ENCODE measurements at places on chromosomes 5 and 9.
A peak's percentile ranks its signal among the peaks of the same experiment; 100 is the strongest.

DNA sequence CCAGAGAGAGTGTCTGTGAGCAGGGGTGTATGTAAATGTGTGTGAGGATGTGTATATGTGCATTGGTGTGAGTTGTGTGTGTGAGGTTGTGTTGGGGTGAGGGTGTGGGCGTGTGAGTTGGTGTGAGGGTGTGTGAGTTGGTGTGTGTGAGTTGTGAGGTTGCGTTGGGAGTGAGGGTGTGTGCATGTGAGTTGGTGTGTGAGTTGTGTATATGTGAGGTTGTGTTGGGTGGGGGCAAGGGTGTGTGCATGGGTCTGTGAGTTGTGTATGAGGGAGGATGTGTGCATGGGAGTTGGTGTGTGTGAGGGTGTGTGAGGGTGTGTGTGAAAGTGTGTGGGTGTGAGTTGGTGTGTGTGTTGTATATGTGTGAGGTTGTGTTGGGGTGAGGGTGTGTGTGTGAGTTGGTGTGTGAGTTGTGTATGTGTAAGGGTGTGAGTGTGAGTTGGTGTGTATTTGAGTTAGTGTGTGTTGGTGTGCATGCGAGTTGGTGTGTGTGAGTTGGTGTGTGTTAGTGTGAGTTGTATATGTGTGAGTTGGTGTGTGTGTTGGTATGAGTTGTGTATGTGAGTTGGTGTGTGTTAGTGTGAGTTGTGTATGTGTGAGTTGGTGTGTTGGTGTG, 161.6 kb upstream of the IER5L start:
- no peak for DNase-seq

- no peak for DNase-seq
These were observed 138.5 kb upstream of the ERCC6L2 start for GRCh38 chr9:95736891-95737522.

GRCh38 chr9:75002422-75003023, 25.6 kb downstream of the CARNMT1 start:
- DNase-seq = no peak

GRCh38 chr9:15417626-15418025, 5.0 kb upstream of the SNAPC3 start:
- DNase-seq = no peak

DNA sequence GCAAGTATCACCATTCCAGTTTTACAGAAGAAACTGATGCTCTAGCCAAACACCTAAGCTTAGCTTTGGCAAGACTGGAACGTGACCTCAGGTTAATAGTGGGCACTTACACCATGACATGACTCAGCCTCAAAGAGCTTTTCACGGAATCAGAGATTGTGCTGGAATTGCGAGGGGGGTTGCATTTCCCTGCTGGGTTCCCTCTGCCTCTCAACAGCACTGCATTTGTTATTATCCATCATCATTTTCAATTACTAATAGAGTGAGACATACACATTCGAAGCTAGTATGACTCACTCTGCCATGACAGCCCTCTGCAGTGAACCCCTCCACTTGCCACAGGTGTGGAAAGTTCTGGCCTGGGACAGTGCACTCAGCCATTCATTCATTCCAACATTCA, 8.0 kb downstream of the SPOCK1 start:
- no peak for DNase-seq

DNA sequence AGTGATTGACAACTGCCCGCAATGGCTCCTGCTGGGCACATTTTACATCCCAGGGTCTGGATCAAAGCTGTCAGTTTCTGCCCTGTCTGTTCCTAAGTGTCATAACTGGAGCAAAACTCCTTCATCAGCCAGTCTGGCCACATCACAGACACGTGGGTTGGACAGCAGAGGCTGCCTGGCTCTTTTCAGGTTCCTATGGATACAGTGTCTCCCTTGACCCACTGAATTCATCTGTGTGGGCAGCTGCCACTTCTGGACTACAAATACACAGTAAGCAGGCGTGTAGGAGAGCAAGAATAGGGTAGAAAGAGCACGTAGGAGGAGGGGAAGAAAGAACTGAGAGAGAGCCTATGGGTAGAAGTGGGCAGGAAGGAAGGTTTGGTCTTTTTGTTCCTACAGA, 238.0 kb downstream of the ENC1 start:
- no peak for DNase-seq

GRCh38 chr5:132022737-132023136, 11.3 kb upstream of the ACSL6 start:
- no peak for DNase-seq

DNA sequence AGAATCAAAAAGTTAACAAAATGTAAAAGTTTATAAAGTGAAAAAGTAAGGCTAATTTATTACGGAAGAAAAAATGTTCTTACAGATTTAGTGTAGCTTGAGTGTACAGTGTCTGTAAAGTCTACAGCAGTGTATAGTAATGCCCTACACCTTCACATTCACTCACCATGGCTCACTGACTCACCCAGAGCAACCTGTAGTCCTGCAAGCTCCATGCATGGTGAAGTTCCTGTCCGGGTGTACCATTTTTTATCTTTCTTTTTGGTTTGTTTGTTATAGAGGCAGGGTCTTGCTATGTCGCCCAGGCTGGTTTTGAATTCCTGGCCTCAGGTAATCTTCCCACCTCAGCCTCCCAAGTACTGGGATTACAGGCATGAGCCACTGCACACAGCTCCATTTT, 93.6 kb downstream of the MED27 start:
- DNase-seq = no peak

DNA sequence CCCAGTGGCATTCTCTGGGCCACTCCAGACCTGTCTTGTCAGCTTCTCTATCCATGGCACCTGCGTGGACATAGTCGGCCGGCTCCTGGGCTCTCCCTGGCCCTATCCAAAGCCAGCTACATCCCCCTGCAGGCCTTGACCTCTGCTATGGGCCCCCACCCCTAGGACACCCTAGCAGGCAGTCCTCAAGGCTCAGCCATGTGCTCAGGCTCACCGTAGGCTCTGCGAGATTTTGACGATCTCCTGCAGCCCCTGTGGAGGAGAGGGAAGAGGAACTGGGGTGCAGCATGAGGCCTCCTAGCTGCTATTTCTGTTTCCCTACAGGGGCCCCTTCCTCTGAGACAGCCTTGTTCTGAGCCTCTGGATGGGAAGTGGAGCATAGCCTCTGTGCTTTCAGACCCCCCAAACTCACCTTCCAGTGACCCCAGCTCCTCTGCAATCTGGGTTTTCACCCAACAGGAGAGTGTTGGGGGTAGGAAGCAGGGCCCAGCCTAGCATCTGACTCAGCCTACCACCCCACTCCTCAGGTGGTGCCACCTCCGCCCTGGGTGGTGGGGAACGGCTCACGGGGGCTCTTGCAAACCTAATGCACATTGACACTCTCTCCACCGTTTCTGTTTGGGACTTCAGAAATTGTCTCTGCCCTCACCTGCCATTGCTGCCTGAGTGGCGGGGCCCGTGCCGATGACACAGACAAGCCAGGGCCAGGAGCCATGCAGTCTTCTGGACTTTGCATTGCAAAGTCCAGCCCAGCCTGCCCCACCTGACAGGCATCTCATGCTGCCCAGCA, 36.7 kb downstream of the HRH2 start:
- no peak for DNase-seq

- no peak for DNase-seq
These were observed 3.1 kb downstream of the MRPL36 start for GRCh38 chr5:1796371-1797102.

DNA sequence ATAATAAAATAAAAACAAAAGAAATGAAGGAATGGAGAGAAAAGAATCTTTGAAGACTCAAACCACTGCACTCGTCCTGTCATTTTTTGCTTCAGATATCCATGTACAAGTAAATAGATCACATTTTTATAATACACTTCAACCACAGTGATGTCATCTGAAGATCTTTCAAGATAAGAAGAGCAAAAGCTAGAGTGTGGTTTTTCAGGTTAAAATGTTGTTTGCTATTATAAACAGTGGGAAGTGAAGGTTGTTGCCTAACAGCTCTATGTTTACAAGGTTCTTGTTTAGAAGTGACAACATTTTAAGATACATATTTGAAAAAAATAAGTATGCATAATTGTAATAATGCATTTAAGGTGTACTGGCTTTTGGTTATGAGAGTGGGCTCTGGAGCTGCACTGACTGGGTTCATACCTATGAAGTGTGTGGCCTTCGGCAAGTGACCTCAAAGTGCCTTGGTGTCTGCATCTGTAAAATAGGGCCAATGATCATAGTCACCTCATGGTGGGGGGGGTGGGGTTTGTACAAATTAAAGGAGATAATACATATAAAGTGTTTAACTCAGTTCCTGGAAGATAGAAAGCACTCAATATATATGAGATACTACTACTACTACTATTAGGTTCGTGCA, 45.5 kb upstream of the IL7R start:
- DNase-seq = no peak

GRCh38 chr5:14362491-14362890, 219.1 kb upstream of the OTULINL start:
- no peak for DNase-seq

DNA sequence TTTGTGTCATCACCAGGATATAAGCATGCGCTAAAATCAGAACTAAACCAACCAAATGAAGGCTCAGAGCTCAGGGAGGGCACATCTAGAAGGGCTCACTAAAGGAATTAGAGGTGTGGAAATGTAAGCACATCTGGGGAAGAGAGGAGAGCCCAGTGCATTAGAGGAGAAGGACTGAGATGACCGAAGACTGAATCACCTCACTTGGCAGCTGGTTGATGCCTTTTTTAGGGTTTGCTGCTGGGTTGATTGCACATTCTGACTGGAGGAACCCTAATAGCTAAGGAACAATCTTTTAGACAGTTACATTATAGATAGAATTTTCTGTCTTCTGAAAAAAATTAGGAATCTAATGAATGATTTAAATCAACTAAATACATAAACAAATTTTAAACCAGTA, 8.2 kb upstream of the IFNA21 start:
- no peak for DNase-seq

GRCh38 chr5:14928661-14929060, 57.1 kb upstream of the ANKH start:
- DNase-seq = no peak

DNA sequence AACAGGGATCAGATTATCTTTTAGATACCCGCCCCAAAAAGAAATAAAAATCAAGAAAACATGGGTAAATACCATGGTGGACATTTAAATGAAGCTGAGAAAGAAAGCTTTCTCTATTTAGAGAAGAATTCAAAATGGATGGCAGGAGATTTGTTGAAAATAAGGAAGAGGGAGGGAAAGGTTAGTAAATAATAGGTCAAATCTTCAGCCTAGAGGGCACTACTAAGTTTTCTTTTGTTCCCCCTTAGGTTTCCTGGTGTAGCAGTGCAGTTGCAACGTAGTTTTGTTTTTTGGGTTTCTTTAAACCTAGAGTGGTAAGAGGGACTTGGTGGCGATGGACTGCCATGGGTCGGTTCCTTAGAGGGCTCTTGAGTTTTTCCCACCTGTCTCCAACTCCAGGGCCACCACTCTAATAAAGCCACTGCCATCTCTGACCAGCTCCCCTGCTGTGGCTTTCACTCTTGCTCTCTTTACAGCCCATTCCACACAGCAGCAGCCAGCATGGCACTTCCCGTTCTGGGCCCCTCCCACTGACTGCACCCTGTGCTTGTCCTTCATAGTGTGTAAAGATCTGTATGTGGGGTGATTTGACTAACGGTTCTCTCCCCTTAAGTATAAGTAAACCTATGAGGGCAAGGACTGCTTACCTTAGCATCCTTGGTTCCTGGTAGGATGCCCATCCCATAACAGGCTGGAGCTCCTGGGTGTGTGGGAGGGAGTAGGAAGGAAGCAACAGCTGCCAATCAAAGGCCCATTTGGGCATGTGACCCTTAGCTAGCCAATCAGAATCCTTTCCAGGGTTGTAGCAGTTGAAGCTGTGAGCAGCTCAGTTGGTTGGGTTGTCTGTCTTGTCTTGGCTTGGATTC, 118.3 kb downstream of the SLC1A3 start:
- DNase-seq = peak; percentile 34

DNA sequence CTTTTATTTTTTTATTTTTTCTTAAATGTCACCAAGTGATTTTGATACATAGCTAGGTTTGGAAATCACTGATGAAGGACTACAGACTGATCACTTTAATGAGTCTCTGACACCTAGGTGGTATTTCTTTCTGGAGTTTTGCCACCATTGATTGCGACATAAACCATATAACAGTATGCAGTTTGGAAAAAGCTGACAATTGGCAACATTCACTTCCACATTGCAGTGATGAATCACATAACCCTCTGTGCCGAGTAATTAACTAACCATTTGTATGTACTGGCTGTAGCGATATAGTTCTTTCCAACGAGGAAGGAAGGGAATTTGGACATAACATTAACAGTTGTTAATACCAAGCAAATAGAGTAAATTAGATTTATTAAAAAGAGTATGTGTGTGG, 222.9 kb upstream of the EFNA5 start:
- no peak for DNase-seq

- no peak for DNase-seq
These were observed 338 bp downstream of the ABHD17B start for GRCh38 chr9:71910650-71911060.

- DNase-seq = no peak
These were observed 653.7 kb downstream of the NR2F1-AS1 start for GRCh38 chr5:92927291-92927778.

GRCh38 chr5:45862763-45863162, 166.6 kb upstream of the HCN1 start:
- no peak for DNase-seq

GRCh38 chr9:93648836-93649235, 72.5 kb downstream of the PHF2 start:
- DNase-seq = no peak

DNA sequence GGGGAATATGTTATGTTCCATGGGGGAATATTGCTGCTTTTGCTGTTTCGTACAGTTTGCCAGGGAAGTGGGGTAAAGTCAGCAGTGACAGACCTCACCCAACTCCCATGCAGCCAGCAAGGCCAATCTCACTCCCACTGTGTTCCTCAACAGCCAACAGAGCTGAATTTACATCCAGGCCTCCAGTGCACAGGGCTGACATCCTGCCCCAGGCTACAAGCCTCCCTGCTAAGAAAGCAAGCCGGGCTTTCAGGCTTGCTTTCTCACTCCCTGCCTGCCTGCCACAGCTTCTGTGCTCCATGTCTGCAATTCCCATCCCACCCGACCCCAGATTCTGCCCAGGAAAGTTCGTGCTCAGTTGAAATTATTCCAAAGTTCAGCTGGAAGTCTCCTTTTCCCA, 25.5 kb upstream of the SNCAIP start:
- no peak for DNase-seq

- no peak for DNase-seq
These were observed 29.9 kb downstream of the FAM219A start for GRCh38 chr9:34428325-34428958.

GRCh38 chr5:2744485-2744884, 7.0 kb downstream of the IRX2 start:
- DNase-seq = no peak
